ENCODE measurements at places on chromosomes 4 and X.

- no peak for DNase-seq
Observed at GRCh38 chrX:75230296-75230695, 43.6 kb upstream of the UPRT start.

DNA sequence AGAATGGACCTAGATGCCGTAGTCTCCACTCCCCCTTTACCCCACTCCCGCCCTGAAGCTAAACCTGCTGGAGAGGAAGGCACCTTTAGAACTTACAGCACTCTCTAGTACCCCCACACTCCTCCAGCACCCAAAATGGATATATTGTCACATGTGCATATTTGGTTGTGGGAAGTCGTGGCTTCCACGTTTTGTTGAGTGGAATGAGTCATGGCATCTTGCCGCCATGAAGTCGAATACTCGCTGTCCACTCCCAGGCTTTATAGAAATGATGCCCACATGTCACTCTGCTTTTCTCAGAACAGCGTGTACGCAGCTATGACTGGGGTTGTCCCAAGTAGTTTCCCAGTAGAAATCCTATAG lies 545 bp downstream of the ABCE1 start:
- DNase-seq: no peak

GRCh38 chrX:20267931-20268701 lies 1.4 kb upstream of the RPS6KA3 start:
- DNase-seq: no peak

DNA sequence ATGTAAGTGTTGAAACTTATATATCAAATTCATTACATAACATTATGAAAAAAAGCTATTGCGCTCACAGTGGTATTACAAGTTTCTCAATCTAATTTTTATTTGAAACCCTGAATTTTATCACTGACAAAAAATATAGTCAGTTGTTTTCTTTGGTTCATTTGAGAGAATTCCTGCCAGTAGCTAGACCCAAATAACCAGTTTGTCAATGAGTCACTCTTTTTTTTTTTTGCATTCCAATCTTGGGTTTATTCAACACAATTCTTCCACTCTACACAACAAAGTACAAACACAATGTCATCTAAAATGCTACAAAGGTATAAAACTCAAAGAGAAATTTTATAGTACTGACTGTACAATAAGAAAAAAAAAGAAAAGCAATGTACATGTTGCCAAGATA lies 13.1 kb downstream of the HPF1 start:
- DNase-seq: no peak

- DNase-seq: no peak
Observed at GRCh38 chr4:87081826-87082225, 138.6 kb downstream of the KLHL8 start.

DNA sequence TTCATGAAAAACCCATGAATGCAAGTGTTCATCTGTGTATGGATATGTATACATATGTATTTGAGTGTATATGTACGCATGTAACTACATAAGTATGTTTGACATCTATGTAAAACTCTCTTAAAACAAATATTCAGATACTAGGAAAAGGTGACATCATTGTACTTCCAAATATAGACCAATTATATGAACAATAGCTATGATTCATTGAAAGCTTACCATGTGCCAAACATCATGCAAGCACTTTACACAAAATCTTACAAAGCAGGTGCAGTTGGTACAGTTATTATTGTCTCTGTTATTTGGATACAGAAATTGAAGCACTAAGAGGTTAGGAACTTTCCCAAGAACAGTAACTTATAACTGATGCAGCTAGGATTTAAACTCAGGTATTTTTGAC lies 21.4 kb downstream of the MAGEB17 start:
- DNase-seq: no peak

GRCh38 chr4:138740816-138741745 lies 274.5 kb upstream of the NOCT start:
- no peak for DNase-seq

DNA sequence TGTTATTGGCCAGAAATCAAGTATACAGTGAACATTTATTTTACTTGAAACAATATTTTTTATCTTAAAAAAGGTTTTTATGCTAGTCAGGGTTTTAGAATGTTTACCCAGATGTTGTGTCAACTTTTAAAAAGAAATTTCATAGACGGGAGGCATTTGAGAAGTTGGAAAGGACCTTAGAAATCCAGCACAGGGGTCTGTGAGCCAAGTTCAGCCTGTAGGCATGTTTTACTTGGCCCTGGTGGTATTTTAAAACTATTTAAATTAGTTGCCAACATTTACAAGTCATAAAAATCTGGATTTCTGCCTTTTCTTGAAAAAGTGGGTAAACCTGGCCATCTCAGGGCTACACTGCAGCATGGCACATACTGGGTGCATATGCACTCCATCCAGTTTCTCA lies 25.5 kb upstream of the FHL1 start:
- DNase-seq: no peak

Data from cortex of kidney (tissue), 1 donor.